NCI-H510A (cell line): ENCODE measurements at places on chromosomes 2 and 18.
A peak's percentile ranks its signal among the peaks of the same experiment; 100 is the strongest.

GRCh38 chr2:241391892-241392665, 36.0 kb downstream of the FARP2 start:
- no peak for DNase-seq

GRCh38 chr2:84938194-84938879, 32.6 kb upstream of the KCMF1 start:
- DNase-seq = no peak

DNA sequence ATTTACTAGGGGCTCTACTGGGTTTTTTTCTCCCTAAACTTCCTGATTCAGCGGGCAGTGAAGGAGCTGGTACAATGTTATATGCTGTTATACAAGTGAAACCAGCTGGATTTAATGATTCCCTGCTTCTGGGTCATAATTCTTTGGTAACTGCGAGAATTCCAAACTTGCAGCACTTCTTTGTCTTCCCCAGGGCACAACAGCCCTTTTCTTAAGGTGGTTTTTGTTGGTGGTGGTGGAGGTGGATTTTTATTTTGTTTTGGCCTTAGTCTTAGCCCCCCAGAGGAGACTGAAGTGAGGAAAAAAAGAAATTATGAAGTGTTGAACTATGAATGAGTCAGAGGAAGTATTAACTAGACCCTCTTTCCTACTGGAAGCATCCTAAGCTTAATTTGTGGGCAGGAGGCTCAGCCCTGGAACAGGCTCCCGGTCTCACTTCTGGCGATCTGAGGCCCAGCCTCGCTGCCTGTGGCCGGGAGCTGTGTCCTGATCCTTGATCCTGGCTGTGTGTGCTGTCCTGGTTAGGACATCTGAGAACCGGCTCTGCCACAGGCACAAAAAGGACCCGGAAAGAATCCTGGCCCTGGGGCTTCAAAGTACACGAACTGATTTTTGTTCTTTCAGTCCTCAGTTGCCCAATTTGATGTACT, 141.9 kb downstream of the LYPD6B start:
- DNase-seq = no peak

DNA sequence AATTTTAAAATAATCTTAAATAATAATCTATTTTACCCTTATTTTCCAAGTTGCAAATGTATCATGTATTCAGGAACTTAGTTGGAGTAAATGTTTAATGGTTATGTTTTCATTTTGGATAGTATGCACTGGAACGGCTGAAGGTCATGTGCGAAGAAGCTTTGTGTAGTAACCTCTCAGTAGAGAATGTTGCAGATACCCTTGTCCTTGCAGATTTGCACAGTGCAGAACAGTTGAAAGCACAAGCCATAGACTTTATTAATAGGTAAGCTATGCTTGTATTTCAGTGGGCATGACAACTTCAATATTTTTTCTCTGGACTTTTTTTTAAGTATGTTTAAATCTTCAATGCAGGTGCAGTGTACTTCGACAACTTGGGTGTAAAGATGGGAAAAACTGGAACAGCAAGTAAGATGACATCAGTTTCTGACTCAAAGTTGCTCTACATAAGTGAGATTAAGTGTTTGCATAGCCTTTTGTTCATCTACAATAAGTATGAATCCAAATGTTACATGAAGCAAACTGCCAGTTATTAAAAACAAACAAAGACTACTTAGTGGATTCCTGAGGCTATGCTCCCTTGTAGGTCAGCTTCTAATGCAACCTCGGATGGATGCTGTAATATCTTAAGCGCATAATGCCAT, 63.1 kb downstream of the SPOPL start:
- DNase-seq = no peak

GRCh38 chr18:5180254-5180653, 16.8 kb downstream of the AKAIN1 start:
- no peak for DNase-seq

- no peak for DNase-seq
Measured at GRCh38 chr2:28406276-28407096, 13.8 kb downstream of the FOSL2 start.

GRCh38 chr18:24988253-24988840, 363.6 kb downstream of the ZNF521 start:
- DNase-seq = no peak

DNA sequence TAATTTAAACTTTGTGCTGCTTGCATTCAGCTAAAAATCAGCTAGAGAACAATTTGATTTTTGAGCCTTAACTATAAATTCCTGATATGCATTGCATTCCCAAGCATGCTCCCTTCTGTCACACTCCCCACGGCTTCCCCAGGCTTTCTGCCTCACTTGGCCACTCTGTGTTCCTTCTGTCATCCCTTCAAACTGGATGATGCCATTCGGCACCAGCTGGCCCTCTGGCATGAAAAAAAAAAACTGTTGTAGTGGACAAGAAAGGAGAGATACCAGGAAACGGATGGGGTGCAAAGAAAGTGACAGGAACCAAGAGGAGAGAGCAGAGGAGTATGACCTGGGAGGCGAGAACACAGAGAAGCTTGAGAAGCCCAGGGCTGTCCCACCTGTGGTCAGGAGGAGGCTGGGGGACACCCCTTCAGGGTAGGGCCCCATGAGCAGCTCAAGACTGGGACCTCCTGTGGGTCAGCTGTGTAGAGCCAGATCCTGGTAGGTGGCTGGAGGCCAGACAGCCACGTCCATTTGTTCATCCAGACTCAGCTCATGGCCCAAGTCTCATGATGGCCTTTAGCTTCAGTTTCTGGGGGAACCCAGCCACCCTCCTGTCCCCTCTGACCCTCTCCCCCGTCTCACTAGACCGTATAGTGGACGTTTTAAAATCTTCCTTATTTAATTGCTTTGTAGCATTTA, 211.8 kb downstream of the GBX2 start:
- no peak for DNase-seq

DNA sequence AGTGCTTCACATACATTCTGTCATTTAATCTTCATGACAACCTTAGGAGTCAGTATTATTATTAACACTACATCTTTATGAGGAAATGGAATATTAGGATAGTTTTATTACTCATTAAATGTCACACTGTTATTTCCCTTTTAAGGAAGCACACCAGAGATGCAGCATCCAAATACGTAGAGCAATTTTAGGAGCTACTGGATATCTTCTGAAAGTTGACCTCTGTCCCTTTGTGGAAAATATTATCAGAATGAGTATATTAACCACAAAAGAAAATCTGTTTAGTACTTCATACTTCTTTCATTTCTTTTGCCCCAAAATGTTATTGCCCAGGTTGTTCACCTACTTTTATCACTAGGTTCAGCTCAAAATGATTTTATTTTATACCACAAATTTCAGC, 72.9 kb upstream of the APCDD1 start:
- DNase-seq = no peak

GRCh38 chr2:128736689-128737545, 418.2 kb upstream of the HS6ST1 start:
- peak; percentile 25 for DNase-seq

DNA sequence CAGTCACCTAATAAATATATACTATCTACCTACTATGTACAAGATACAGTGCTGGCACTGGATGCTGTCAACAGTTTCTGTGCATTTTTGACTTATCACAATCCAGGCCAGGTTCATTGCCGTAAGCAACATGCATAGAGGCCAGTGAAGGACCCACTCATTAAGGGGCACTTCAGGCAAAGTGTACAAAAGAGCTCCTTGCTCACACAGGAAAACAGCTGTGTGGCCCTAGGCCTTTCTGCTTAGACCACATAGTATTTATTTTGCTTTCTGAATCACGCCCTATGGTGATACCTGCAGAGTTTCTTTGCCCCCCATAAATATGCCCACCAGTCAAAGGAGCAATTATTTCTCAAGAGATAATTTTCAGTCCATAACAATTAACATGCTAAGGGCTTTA, 39.6 kb upstream of the STAT4 start:
- peak; percentile 37 for DNase-seq

DNA sequence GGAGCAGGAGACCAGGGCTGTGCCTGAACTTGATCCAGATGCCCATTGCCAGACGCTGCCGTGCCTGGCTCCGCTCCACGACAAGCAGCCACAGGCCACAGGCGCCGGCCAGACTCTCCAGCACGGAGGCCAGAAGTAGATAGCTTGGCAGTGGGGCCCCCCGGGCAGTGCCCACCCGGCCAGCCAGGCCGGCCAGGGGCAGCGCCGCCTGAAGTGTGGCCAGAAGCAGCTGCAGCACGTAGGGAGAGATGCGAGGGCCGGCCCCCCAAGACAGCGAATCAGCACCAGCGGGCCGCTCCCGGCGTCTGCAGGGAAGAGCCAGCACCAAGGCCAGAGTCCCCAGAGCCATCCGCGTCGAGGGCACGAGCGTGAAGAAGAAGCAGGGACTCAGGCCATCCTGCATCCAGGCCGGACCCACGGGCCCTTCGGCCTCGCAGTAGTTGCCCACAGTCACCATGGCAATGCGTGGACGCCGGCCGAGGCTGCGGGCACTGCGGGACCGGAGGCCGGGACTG, 484 bp downstream of the ABCB6 start:
- DNase-seq = peak; percentile 46

GRCh38 chr18:26549263-26550094, 1.1 kb upstream of the KCTD1 start:
- peak; percentile 12 for DNase-seq

- DNase-seq = no peak
Measured at GRCh38 chr2:20424300-20425290, 22.3 kb upstream of the RHOB start.

GRCh38 chr18:79804130-79804787, 6.5 kb downstream of the KCNG2 start:
- DNase-seq = no peak

- DNase-seq = no peak
Measured at GRCh38 chr18:54878659-54879358, 50.5 kb downstream of the RAB27B start.

- no peak for DNase-seq
Measured at GRCh38 chr2:66439812-66440542, 5.1 kb downstream of the MEIS1 start.

GRCh38 chr18:9101730-9102507, 580 bp upstream of the NDUFV2 start:
- peak; percentile 37 for DNase-seq

DNA sequence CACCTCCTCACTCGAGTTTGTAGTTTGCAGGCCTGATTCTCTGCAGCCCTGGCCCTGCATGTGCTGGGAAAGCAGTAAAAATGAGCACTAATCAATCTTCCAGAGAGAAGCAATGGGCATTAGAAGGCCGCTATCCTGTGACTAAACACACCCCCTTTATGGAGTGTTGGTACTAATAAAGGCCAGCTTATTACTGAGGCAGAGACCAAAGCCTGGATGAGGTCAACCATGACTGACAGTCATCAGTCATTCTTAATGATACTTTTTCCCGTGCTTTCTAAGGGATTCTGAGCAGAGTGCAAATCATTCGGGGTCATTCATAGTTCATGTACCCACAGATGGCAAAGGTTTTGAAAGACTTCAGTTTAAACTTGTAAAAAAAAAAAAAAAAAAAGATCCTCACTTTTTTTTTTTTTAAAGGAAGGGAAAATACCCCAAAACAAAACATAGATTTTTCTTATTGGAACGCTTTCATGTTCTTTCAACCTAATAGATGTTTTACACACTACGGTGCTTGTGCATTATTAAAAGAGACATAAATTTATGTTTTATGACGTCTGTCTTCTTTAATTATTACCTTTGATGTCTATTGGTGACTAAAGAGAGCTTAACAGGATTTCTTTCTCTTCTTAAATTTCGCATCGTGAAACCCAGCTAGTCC, 13.2 kb downstream of the TSHZ1 start:
- DNase-seq = peak; percentile 18

- no peak for DNase-seq
Measured at GRCh38 chr2:28594000-28594331, 98.1 kb downstream of the PLB1 start.

- DNase-seq = no peak
Measured at GRCh38 chr18:37435150-37435867, 130.3 kb downstream of the CELF4 start.

GRCh38 chr2:224971214-224971613, 71.1 kb downstream of the DOCK10 start:
- DNase-seq = peak; percentile 46

GRCh38 chr2:150473767-150474166, 13.7 kb downstream of the RND3 start:
- no peak for DNase-seq

- DNase-seq = no peak
Measured at GRCh38 chr2:127044977-127045661, 61.8 kb downstream of the BIN1 start.

DNA sequence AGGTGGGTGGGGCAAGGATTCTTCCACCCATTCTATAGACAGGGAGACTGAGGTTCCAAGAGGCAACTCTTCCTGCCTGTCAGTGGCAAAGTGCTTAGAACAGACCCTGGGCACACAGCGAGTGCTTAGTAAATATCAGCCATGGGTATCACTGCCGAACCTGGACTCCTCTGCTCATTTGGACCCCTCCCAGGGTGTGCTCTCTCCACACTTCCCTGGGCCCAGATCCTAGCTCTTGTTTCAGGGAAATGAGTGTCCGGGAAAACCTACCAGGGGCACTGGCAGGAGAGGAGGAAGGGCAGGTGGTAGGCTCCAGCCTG, 136.3 kb downstream of the CYP26B1 start:
- no peak for DNase-seq

DNA sequence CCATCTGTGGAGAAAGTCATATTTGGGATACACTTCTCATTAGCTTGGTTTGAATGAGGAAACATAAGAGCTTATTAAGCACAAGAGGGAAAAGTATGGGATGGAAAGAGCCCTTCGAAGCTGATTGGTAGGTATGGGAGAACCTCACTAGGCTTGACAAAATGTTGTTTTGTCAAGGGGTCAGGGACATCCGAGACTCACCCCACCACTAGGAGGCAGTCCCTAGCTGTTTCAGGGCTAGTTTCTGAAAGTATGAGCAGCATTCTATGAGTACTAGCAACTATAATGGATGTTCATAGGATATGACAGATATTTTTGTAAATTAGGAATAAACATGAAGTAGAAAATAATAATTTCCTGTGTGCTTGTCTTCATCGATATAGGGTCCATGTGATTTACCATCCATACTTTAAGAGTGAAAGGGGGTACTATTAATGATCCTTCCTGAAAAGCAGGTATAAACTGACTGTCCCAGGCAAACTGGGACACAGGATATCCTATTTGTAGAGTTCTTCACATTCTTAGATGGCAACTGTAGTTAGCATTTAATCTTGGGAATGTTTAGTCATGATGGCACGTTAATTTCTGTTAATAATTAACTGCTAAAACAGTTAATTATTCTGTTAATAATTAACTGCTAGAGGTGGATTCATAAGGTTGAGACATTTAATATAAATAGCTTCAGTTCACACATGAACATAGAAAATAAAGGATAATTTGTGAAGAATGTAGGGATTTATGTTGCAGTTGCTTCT, 28.4 kb downstream of the OTX1 start:
- DNase-seq = no peak

DNA sequence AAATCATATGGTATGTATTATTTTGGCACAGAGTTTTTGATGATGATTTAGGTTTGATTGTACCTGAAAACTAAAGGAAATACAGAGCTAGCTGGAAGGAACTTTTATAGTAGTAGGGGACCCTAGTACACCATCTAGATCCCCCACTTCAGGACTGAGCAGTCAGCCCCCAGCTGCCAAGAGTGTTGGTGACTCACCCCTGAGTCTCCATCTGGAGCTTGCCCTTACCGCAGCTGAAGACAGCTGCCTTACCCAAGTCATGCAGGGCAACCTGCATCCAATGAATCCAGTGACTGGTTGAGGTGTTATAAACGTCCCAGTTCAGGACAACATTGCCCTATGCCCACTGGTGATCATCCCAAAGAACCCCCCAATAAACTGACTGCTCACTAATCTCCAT, 15.3 kb downstream of the PMS1 start:
- DNase-seq = no peak
